ENCODE measurements at places on chromosomes 6 and 20.

GRCh38 chr20:58697867-58698703, 5.5 kb downstream of the NPEPL1 start:
- DNase-seq = no peak

GRCh38 chr6:112227411-112227810, 27.0 kb downstream of the LAMA4 start:
- DNase-seq = no peak

DNA sequence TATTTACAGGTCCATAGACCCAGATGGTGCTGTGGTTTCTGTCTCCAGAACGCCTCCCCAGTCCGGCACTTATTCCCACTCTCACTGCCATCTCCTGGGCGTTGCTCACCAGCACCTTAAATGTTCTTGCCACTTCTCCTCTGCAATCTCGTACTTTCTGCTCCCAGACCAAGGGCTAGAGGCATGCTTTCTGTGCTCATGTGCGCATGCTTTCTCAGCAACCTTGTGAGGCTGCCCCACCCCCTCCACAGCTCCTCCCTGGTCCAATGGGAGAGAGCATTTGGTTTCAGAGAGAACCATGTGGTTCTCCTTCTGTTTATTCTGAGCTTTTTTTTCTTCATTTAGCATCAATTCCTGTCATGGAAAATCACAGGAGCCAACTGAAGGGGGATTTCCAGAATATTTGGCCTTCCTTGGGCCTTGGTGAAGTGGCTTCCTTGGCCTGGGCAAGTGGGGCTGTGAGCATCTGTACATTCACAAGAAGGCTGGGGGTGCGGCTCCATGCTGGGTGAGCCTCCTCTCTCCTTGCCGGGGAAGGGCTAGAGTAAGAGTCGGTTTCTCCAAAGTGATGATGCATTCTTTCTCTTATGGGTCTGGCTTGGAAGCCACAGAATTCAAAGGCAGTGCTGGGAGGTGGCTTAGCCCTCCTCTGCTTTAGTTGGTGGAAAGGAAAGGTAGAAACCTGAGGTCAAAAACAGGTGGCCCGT, 66.6 kb downstream of the PHACTR3 start:
- no peak for DNase-seq

DNA sequence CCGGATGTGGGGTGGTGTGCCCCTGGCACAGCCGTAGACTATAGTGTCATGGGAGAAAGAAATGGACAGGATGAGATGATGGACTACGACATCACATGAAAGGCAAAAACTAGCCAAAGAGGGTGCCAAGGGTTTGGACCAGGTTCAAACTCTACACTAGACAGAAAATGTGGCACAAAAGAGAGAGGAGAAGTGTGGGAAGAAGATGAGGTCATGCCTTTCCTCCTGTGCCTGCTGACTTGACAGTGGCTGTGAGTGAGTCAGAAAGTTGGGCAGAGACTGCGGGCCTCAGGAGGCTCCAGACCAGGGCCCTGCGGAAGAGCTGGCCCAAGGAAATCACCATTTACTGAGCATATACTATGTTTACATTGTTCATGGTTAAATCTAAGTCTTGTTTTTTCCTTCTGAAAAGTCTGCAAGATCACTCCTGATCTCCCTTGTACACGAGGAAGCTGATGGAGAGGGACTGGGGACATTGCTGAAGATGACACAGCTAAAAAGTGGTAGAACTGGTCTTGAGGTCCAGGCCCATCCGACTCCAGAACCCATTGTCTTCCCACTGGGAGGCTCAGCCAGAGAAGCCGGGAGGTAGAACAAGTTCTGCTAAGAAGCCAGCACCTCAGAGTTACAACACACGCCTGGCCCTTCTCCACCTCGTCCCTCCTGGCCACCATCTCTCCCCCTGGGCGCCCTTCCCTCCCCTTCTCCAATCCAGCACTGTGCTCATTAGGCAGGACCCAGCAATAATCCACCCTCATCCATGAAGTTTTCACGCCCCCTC, 35.6 kb downstream of the CNKSR3 start:
- DNase-seq = no peak

DNA sequence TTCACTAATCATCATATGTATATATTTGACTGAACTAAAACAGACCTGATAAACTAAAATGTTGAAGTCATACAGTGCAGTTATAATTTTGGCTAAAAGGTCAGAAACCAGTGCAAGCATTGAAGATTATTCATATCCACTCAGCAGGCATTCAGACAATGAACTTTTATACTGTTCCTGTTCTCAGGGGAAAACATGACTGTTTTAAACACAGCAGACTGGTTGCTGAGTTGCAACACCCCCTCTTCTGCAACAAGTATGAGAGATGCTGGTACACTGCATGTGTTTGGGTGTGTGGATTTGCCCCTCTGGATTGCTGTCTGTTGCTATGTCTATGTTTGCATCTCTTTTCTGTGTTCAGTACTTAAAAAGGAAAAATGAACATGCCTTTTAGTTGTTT, 206.8 kb downstream of the EYA4 start:
- DNase-seq = no peak

DNA sequence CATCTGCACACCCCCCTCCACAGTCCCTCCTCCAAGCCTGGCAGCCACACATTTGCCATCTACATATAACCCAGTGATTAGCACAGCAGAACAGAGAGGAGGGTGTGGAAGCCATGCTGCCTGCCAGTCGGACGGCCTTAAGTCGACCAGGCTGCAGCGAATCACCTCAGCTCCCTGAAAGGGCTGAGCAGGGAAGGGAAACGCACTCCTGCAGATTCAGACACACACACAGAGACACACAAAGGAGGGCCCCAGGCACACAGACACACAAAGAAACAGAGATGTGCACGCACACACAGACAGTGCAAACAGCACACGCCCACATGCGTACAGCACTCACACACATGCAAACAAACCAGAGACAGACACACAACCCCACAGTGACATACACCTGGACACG, 11.2 kb upstream of the SIRPA start:
- DNase-seq = no peak

GRCh38 chr6:82006027-82006738, 241.4 kb downstream of the IBTK start:
- DNase-seq = peak; percentile 53

DNA sequence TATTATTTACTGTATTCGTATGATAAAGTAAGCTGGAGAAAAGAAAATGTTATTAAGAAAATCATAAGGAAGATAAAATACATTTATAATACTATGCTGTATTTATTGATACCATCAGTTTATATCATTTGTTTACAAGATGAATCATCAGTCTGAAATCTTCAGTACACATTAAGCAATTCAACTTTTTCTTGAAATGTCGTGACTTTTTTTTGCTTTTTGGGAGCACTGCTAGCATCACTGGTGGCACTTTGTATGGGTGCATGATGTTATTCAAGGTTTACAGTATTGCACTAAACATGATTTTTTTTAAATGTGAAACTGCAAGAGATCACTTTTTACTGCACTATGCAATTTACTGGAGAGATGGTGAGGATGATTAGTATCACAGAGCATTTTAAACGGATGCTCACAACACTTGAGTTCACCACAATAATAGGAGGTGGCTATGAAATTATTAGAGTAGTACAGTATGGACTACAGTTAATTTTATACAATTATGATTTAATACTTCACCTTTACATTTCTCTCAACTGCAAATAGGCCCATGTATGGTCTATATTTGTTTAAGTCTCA, 85.9 kb downstream of the SNAP25 start:
- no peak for DNase-seq

DNA sequence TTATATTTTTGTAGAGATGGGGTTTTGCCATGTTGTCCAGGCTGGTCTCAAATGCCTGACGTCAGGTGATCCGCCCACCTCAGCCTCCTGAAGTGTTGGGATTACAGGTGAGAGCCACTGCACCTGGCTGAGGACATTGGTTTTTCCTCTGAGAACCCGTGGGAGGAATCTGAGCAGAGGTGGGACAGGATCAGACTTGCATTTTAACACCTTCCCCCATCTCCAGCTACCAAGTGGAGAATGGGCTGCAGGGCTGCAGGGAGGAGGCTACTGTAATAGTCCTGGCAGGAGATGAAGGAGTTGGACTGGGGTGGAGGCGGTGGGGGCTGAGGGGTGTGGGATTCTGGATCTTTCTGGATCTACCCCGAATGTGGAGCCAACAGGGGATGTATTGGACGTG, 24.5 kb downstream of the FAM110A start:
- DNase-seq = no peak

DNA sequence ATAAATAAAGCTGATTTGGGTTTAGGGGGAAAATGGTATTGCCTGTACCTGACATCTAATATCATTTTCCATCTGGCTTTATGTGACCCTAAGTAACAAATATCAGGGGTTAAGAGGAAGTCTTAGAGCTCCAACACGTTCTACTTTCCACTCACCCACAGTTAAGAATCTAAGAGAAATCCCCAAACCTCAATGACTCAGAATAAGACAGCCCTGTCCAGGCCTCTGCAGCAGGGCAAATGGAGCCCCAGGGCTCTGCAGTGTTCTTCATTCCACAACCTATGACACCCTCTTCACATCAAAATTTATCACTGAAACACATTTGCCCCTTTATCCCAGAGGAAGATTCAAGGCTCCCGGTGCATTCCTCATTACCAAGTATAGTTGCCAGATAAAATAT, 20.3 kb upstream of the TENT5A start:
- peak; percentile 91 for DNase-seq

DNA sequence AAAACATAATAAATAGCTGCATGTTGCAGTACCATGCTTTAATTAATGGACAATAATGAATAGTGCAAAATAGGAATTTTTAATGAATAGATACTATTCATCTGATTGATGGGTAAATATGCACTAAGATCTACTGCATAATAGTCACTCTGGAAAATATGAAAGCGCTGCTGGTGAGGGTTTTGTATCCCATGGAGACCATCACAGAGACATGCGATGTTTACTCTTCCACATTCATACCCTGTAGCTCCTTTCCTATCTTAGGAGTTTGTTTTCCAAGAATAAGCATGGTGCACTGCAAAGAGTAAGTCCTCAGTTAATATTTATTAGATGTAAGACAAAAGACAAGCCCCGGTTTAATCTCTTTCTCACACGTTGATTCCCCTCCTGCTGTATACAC, 81.4 kb downstream of the NRSN1 start:
- DNase-seq = no peak

- peak; percentile 78 for DNase-seq
Observed at GRCh38 chr6:21587961-21588480, 5.5 kb upstream of the SOX4 start.

- DNase-seq = peak; percentile 90
Observed at GRCh38 chr6:1856381-1856780, 246.7 kb downstream of the FOXC1 start.

DNA sequence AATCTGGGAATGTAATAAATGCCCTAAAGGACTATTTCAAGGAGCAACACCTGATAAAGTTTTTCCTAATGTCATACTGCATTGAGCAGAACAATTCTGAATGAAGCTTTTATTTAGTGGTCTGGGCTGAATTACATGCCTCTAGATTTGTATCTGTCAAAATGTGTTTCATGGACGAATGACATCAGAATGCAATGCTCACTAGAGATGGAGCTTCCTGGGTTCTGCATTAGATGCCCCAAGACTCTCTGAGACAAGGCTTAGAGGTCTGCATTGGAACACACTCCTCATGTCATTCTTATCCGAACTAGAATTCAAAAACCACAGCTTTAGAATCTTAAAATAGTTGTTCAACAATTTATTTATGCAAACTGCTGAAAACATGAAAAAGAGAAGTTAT, 62.0 kb downstream of the SYNE1 start:
- DNase-seq = no peak

- no peak for DNase-seq
Observed at GRCh38 chr6:137236581-137237355, 17.6 kb upstream of the IFNGR1 start.

DNA sequence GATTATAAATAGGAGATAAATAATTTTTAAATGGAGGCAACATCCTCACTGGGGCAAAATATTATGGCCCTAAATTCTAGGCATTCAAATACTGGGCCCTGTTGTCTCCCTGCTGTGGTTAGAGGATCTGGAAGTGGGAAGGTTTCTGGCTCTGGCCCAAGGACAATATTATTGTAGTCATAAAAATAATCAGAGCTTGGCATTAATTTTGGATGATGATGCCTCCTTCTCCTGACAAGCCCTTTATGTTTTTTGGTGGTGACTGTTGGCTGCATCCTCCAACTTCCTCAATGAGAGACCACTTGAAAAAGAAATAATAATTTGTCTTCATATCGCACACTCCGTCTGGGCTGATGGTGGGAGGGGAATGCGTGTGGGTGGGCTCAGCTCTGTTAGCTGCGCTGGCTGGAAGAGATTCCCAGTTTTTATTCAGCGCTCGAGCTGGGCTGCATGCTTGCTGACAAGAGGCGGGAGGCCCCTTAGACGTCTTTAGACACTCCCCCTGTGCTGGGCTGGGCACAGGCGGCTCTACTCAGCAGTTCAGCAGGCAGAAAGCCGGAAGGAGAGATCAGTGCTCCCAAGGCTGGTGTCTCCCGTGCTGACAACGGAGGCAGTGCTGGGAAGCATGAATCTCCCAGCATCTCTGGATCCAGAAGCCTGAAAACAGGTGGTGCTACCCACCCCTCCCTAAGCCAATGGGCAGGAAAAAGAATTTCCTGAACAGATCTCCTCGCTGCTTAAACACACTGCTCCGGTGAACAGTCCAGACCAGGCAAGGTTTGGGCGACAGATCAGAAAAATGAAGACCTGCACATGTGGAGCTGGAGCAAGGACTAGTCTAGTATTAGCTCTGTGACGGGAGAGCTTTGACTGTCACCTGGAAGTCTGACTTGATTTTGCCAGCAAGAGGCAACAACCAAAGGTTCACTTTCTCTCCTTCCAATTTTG, 97.7 kb downstream of the SYCP2 start:
- DNase-seq = peak; percentile 14

DNA sequence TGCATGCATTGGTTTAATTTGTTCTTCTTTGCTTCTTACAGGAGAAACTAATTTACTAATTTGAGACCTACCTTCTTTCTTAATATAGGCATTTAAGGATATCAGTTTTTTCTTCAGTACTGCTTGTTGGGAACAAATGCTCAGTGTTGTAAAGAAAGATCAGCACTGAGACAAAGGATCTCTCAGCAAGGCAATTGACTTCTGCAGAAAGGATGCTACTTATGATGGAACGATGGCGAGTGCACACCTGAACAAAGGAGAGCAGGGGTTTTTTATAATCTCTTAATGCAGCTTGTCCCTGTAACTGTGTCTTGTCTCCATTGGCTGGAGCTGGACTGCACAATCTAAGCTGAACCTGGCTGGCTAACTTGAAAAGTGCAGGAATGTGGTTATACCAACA, 64.2 kb downstream of the RPP21 start:
- DNase-seq = no peak

DNA sequence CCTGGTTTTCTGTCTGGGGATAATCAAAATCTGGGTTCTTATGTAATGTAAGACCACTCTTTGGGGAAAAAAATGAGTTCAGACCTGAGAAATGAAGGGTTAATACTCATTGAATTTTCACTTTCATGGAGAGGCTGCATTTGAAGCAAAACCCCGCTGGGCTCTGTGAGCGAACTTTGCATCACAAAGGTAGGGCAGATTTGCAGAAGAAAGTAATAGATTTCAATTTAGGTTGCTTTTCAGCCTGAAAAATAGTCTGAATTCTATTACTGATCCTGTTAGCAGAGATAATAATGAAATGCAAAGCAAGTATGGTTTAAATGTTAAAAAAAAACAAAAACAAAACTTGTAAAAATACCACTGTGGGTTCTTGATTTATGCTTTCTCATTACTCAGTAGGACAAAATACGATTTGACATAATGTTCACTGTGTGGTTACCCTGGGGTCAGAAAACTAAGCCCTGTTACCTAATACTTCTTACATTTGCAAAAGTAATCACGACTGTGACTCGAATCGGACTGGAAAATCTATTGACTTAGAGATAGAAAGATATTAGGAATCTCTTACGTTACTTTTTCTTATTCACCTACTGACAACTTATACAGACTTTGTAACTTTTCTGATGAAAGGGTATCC, 72.2 kb downstream of the UST start:
- DNase-seq = no peak
